ENCODE measurements at places on chromosomes 13 and 19.

DNA sequence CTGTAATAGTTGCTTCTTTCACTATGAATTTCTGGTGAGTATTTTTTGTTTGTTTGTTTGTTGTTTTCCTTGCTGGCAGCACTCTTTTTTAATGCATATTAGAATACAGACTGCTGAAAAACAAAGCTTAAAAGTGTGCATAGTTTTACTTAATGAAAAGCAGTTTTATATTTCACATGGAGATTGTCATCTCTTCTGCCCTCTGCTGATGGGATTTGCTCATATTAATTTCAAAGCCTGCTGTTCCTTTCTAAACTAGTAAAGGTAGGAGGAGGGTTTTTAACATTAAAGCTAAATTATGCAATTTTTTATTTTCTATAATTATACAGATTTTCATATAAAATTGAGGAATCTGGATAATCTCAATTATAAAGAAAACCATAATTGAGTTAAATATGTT is 692.6 kb upstream of the SLITRK1 start:
- DNase-seq: no peak

DNA sequence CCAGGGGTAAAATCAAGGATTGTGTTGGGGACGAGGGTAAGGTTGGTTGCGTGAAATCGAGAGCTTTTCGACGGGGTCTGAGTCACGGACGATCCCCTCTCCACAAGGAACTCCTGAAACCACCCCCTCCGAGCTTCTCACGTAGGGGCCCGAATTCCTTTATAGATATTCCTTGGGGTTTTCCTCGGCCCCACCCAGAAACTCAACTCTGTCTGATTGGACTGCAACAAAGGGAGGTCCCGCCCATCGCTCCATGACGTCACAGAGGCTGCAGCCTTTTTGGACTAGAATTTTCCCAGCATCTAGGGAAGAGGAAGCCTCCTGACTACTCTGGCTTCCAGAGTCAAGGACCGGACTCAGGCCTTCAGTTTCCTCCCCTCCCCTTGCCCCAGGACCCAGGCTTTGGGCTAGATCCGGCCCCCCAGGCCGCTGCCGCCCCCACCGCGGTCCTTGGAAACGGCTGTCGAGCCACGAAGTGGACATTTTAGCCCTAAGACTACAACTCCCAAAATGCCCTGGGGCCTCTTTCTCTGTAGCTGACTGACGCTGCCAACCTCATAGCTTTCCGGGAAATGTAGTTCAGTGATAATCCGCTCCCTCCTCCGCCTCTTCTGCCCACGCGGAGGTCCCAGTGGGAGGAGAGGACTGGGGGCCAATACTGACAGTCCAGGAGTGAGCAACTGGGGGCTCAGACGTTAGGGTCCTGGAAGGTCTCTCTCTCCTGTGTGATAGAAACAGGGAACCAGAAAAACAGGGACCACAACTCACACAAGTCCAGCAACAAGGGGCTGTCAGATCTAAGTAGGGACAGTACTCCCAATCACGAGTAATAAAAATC is at the start of gene IZUMO1:
TSS of gene IZUMO1 (minus strand) at position 172 of the 838 bp plus-strand sequence. CDS start 1,050 bp downstream, outside the sequence.
- no peak for DNase-seq

DNA sequence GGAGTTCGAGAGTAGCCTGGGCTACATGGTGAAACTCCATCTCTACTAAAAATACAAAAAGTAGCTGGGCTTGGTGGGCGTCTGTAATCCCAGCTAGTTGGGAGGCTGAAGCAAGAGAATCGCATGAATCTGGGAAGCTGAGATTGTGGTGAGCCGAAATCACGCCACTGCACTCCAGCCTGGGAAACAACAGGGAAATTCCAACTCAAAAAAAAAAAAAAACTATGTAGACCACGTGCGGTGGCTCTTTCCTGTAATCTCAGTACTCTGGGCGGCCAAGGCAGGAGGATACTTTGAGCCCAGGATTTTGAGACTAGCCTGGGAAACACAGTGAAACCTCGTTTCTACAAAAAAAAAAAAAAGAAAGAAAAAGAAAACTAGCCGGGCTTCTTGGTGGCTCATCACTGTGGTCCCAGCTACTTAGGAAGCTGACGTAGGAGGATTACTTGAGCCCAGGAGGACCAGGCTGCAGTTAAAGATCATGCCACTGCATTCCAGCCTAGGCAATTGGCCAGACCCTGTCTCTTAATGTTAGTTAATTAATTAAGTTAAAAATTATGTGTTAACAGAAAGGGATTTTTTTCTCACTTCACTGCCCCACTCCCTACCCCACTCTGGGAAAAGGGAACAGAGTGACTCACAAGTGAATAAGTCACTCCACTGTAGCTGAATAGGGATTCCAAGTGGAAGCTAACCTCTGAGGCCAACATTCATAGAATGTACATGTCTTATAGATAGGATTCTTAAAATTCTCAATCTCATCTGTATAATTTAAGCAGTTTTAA is 2.2 kb downstream of the ZNF83 start:
- no peak for DNase-seq

DNA sequence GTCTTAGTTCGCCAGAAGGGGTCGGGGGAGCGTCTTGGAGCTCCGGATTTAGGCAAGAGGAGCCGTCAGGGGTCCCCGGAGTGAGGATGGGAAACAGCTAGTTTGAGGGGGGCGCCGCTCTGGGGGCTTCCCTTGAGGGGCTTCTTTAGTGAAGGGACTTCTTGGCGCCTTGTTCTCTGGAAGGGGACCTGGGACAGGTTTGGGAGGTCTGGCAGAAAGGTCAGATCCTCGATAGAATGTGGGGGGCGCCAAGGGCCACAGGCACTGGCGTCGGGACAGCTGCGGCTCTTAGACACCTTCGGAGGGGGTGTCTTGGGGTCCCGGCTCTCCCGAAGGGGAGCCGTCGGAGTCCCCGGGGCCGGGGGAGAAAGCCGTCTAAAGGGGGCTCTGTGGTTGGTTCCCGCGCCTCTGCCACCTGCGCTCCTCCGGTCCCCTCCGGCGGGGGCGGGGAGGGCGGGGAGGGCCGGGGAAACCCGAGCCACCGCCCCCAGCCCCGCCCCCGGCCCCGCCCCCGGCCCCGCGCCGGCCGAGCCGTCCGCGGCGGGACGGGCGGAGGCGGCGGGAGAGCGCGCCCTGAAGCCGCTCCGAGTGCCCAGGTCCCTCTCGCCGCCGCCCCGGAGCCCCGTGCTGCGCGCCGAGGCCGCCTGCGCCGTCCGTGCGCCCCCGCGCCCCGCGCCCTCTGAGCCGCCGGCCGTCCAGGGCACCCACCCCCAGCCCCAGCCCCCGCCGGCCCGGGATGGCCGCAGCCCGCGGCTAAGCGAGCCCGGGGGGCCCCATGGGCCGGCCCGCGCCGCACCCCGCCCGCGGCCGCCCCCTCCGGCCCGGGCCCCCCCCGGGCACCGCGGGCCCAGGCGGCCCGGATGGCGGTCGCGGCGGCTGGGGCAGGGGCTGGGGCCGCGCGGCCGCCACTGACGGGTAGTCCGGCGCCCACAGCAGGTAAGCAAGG is at the start of gene NRTN:
TSS of gene NRTN (plus strand) at position 552 of the 946 bp plus-strand sequence. CDS start 19,099 bp downstream, outside the sequence.
- DNase-seq: peak; percentile 47

GRCh38 chr13:48773531-48774275 is 120.0 kb downstream of the CYSLTR2 start:
- DNase-seq: no peak

DNA sequence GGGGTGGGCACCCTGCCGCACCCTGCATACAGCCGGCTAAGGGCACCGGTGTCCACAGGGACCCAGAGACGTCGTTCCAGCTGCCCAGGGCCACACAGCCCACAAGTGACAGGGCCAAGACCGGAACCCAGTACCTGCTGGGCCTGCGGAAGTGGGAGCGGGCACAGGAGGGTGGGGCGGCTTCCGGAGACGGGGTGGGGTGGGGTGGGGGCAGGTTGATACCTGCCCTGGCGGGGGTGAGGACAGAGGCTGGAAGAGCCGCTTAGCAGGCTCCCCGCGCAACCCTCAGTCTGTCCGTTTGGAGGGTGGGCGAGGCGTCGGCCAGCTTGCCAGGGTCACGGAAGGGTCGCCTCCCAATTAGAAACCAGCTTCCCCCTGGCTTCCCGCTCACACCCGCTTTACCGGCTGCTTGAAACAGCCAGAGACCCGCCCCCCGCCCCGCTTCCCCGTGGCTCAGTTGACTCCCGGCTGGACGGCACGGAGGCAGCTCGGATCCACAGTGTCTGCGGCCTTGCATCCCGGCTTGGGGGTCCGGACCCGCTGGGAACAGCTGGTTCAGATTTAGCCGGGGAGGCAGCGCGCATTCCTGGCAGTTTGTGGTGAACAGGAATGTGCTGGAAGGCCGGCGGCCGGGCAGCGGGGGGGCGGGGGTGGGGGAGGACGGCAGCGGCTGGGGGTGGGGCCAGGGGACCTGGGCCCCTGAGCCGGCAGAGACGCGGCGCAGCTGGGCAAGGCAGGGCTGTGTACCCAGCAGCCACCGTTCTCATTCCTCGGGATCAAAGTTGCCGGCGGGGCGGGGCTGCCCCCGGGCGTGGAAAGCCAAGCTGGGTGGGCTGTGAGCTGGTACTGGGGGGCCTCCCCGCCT is 1.9 kb downstream of the CNN2 start:
- DNase-seq: no peak

DNA sequence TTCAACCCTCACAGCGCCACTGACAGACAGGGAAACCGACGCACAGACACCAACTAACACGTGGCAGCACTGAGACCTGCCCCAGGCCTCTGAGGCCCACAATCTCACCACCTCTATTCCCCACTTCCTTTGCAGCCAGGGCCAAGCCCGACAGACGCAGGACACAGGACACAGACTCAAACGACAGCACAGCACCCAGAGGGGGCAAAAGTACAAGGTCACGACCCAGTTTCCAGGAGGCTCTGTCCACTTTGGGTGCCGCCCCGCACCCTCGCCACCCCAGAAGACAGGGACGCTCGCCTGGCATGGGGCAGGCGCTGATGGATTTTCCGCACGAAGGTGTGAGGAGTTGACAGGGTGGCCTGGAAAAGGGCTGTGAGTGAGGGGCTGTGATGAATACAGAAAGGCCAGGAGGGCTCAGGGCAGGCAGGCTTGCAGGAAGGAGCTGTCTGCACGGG is 48.8 kb downstream of the MLLT1 start:
- DNase-seq: no peak

GRCh38 chr19:54430306-54431254 is 15.3 kb downstream of the TTYH1 start:
- no peak for DNase-seq

DNA sequence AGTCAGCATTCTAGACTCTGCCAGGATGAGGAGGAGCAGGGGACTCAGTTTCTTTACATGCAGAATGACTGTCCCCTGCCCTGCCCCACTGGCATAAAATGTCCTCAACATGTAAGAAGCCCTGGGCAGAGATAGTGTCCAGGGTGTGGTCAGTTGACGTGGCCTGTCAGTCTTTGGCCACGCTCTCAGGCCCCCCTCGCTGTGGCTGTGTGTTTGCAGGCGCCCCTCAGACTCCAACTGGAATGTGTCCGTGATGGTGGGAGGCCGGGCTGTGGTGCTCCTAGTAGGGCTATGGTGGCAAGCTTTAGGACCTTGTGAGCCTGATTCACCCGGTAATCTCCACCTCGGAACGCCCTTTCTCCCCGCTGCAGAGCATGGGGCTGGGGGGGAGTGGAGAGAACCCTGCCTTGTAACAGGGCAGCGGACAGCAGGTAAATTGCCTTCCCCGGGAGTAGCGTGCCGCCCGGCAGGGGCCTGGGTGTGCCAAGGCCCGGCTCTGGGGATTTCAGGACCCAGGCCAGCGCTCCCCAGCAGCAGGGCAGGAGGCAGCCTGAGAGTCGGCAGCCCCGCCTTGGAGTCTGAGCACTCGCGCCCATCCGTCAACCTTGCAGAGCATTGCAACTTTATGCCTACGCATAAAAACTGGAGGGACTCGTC is 62.3 kb downstream of the CHST8 start:
- DNase-seq: no peak

DNA sequence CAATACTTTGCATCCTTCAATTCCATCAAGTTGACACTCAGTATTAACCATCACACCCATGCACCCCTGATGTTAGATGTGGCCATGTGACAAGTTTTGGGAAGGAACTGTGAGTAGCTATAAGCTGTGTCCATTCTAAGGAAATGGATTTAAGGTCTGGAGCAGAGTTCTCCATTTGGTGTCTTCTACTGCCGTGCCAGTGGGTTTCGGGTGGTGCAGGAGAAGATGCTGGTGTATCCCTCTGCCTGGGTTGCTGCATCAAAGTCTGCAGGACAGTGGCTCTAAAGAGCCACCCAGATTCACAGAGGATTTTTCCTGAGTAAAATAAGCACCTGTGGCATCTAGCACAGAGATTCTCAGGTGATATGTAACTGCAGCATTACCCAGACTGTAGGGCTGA is 105.7 kb upstream of the IRS2 start:
- no peak for DNase-seq

DNA sequence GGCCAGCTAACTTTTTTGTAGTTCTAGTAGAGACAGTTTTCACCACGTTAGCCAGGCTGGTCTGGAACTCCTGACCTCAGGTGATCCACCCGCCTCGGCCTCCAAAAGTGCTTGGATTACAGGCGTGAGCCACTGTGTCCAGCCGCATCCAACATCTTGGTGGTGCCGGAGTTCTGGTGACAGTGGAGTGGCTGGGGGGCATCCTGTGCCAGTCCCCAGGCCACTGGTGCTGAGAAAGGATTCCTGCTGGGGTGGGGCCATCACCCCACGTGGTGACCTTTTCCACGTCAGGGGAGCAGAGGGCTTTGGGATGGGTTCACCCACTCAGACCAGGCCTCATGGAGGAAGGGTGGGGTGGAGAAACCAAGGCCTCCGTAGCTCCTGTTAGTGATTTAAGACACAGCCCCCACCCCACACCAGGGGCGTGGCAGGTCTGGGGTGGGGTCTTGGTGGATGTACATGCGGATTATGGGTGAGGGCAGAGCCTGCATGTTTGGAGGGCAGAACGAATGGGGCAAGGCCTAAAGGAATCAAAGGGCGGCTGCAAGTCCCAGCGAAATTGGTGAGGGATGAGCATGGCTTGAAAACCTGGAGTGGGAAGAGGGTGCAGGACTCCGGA is 12.9 kb upstream of the TUBB4A start:
- DNase-seq: no peak
